Kasumi-1 (cell line): ENCODE measurements at places on chromosomes 11 and 22.

DNA sequence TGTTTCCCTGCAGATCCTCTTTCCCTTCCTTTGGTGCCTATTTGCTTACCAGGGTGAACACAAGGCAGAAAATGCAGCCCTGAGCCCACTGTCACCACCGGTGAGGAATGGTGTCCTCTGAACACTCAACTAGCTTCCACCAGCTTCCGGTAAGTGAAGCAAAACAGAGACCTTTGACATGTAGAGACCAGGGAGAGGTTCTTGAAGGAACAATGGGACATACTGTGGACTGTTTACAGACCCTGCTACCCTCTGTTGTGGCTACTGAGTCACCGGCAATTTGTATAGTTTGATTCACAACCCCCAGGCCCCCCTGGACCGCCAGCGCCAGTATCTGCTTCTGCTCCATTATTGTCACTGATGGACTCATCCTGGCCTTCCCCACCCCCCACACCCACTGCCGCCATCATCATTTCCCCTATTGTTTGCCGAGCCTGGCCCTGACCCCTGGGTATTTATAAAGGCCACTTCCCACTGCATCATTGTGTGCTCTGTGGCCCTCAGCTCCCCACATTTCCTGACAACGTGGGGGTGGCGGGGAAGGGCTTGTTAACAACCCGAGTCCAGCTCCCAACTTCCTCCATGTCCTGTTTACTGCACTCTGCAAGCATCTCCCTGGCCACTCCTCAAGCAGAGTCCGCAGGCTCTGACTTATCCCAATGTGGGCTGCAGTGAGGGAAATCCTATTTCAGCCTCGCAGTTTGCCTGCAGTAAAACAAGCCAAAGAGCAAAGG lies 252.9 kb downstream of the ETS1 start:
- no peak for DNase-seq

DNA sequence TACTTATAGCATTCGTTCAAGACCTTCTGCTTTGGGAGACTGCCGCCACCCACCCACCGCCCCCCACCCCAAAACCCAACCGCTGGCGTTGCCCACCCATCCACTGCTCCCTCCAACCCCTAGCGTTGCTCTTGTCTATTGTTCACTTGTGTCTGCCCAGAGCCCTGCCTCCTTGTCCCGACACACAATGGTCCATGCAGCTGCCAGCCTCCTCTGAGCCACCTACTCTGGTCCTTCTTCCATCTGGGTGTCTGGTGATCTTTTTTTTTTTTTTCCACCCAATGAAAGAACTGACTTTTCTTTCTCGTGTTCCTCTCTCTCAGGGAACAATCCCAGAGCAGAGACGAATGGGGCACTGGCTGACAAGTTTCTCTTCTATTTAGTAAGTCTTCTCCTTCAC lies 256.0 kb upstream of the SESN3 start:
- no peak for DNase-seq

- no peak for DNase-seq
Observed at GRCh38 chr11:75308116-75308515, 43.3 kb downstream of the ARRB1 start.

DNA sequence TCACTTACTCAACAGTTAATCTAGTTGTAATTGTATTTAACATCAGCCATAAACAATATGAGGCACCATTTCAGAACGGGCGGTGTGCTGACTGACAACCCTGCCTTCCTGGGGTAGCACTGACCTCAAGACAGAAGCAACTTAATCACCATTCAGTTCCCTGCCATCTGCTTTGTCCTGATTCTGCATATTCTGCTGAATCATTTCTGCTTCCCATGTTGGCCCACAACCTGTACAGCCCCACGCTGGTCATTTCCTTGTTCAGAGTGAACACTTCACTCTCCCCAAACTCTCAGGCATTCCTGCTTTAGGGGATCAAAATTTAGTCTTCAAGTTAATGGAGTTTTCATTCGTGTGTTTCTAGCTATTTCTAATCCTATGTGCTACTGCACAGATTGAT lies 132.3 kb upstream of the ZBED5 start:
- DNase-seq, result no peak

DNA sequence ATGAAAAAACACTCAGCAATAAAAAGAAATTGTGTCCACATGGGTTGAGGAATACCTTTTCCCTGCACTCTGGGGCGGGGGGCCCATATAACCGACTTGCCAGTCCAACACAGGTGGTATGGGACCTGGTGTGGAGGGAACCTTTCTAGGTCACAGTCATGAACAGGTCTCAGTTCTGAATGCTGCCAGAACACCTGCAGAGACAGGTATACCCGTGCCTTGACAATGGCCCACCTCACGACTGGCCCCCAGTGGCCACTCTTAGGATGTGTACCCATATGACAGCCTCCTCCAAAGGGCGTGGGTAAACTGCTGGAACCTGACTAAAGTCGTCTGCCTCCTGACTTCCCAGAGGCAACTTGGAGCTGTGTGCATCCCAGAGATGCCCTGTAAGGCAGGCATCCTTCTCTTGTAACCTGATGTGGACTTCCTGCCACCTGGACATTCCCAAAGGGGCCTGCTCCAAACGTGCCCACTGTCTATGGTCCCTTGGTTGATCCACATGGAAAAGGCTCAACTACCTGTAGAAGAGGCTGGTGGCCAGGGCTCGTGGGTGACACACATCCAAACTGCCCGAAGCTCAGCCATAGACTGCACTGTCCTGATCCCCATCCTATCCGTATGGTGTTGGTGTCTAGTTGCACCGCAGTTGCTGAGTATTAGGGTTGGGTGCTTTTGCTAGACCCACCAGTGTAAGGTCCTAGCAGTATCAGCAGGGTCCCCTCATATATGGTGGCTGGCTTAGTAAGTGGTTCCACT lies 859.3 kb downstream of the BRD1 start:
- no peak for DNase-seq

DNA sequence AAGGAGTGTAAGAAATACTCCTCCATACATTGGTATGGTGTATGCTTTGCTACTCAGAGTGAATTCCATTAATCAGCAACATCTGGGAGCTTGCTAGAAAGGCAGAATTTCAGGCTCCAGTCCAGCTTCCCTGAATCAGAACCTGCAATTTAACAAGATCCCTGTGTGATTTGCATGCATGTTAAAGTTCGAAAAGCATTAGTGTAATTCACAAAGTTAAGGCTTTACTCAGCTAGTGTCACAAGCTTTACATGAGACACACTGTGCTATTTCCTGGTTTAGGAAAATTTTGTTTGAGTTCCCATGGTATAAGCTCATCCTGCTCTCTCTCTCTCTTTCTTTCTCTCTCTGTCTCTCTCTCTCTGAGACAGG lies 37.0 kb upstream of the HEPHL1 start:
- DNase-seq, result no peak
